ENCODE measurements at places on chromosomes 5 and 9. TPM values are rescaled to one million over a fixed set of nuclear protein-coding genes. Genes with fewer than 3 reads are reported as not detected.

DNA sequence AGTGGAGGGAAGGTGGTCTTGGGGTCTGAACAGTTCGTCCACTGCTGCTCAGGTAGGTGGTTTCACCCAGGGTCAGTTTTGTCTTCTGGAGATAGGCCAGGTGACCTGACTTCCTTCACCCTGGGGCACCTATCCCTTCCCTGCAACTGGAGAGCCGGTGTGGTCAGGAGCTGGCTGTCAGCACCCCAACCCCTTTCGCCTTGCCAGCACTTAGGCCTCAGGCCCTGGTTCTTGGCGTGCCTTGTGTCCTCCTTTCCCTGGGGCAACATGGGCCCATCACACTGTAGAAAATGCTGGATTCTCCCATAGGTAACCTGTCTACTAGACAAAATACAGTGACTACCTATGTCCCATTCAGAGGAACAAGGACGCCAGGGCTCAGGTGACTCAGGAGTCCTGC is 13.1 kb downstream of the PROP1 start:
- no peak for DNase-seq

- no peak for DNase-seq
Measured at GRCh38 chr5:13994621-13995253, 50.2 kb upstream of the DNAH5 start.

Gene FSTL4
- 3.7 TPM for total RNA-seq

Gene TMEM167A
- total RNA-seq = 49.8 TPM

GRCh38 chr9:8278048-8278447 is 478.5 kb upstream of the DMAC1 start:
- no peak for DNase-seq

GRCh38 chr9:108272349-108272899 is 583.4 kb downstream of the ACTL7B start:
- peak; percentile 55 for DNase-seq

- DNase-seq = no peak
Measured at GRCh38 chr5:2905741-2906140, 154.3 kb upstream of the IRX2 start.

Gene RFX3
- 2.3 TPM for total RNA-seq

DNA sequence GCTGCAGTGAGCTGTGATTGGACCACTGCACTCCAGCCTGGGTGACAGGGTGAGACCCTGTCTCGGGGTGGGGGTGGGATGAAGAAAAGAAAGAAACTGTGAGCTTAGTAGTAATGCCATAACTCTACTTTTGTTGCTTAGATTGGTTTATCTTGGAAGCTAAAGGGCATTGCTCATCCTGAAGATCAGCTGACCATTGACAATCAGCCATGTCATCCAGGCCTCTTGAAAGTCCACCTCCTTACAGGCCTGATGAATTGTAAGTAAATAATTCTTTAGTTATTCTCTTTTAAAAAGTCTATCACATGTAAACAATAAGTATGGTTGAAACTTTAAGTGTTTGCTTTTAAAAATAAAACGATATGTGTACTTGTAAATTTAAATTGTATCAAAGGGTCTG is 11.4 kb downstream of the OCLN start:
- DNase-seq = no peak

GRCh38 chr5:144315994-144316634 is 145.4 kb downstream of the KCTD16 start:
- no peak for DNase-seq

Gene OLFML2A
- 6.2 TPM for total RNA-seq

- DNase-seq = no peak
Measured at GRCh38 chr5:67639313-67639712, 442.7 kb upstream of the CD180 start.

Gene SPINK4
- total RNA-seq = not detected

Gene F12
- 5.7 TPM for total RNA-seq

GRCh38 chr5:139413963-139414362 is 10.1 kb upstream of the SPATA24 start:
- no peak for DNase-seq

GRCh38 chr9:116055536-116055935 is 98.1 kb upstream of the PAPPA start:
- DNase-seq = peak; percentile 10

GRCh38 chr5:173998531-173998930 is 9.6 kb downstream of the C5orf47 start:
- DNase-seq = no peak

Gene WNK2
- total RNA-seq = 0.49 TPM

GRCh38 chr9:17217272-17217671 is 82.4 kb downstream of the CNTLN start:
- DNase-seq = no peak

DNA sequence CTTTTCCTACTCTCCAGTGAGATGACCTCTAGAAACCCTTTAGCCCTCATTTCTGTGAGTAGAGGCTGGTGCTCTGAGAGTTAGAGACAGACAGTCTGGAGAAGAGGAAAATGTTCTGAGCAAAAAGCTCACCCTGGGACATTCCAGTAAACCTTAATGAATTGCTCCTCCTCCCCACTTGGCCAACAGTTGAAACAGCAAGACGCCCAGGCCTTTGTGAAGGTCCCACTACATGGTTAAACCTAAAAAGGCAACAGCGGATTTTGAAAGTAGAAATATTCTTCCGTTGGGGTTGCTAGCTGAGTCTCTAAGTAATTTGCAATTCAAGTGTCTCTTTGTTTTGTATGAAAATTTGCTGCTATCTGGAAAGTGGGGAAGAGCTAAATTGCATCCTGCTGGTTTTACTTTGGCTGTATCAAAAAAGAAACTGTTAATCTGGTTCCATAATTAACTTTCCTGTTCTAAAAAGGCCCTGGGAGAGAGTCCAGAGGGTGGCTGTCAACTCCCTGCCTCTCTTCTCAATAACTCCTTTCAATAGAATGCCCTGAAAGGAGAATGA is 63.8 kb downstream of the ATP10B start:
- no peak for DNase-seq

- DNase-seq = no peak
Measured at GRCh38 chr9:31321256-31321655, 1063.2 kb upstream of the ACO1 start.

DNA sequence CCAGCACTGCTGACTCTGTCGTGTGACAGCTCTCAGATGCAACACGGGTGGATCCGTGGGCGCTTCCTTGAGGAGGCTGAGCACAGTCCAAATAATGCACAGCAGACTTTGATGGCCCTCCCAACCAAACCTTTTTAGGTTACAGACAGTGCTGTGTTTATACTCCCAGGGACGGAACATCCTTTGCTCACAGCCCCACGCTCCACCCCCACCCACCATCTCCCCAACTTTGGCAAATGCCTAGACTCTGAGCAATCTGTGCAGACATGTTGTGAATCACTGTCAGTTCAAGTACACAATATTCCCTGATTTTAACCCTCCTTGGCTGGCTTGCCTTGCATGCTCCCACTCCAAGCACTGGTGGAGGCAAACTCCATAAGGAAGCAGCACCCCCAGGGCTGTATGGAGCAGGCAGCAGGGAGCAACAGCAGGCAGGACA is 324.6 kb downstream of the MLLT3 start:
- peak; percentile 62 for DNase-seq

DNA sequence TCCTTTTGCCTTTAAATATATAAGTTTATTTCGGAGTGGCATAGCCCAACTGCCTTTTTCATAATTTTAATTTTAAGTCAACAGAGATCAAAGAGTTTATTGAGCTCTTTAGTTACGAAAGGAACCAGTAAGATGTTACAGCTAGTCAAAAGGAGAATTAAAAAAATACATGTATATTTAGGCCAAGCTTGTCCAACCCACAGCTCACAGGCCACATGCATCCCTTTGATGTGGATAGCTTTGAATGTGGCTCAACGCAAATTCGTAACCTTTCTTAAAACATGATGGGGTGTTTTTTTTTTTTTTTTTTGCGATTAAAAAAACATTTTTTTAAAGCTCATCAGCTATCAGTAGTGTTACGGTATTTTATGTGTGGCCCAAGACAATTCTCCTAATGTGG is 50.2 kb upstream of the IL31RA start:
- no peak for DNase-seq

DNA sequence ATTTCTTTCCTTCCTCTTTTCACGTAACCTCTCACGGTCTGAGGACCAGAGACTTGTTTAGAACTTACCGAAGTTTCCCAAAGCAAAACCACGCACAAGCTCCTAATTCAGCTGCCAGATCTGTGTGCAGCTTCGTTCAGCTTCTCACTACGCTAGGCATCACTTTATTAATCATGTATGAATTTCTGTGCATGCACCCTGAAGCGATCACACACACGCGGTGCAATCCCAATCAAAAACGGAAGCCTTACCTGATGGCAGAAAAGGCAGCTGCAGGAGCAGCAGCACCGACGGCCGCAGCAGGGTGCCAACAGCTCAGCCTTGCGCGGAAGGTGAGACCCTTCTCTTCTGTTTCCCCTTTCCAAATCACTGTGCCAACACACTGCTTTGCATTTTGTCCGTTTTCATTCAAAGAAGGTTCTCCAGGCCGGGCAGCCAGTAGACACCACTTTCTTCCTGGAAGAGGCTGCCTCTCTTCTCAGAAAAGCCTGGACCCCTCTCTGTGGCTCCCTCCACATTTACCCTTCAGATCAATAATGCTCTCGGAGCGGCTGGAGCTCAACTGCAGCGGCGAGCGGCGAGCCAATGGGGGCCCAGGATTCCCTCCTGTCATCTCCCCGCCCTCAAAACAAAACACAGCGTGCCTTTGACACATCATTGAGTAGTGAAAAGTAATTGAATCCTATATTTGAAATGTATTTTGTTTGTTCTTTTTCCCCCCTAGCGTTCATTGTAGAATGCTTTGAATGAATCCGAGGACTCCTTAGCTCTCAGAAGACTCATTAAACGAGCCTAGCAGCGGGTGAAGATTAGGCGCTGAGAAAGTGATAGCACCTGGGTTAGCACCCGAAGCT is at the start of gene CDH12:
Gene CDH12, minus strand, starts transcription at position 538 of the 854 bp plus-strand sequence.
- DNase-seq = peak; percentile 16

DNA sequence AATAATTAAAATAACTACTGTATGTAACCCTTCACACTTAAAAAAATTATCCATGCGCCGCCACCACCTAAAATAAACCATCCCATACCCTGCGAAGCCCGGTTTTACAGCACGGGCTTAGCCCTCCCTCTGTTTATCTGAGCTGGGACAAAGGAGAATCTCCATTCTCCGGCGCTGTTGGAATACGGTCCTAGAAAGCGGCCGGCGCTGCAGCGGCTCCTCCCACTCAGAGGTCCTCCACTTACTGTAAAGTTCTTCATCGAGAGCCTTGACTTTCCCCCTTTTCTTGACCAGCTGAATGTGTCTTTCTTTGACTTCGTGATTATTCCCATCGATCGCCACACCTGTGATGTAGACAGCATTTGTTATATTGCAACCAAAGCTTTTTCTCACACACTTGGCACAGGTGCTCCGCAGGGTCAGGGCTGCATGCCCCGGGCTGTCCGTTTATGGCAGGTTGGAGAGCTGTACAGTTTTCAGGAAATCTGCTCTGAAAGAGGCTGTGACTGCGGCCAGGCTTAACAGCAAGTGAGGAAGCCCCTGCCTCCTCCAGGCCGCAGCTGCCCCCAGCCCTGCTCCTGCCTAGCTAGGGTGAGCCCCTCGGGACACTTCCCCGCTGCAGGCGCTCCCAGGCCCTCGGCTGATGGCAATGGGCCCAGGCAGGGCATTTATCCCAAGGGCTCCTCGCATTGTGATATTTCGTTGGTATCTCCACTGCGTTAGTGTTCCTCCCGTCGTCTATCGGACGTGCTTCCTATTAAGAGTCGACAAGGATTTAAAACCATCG is 16.7 kb downstream of the GFPT2 start:
- DNase-seq = no peak

DNA sequence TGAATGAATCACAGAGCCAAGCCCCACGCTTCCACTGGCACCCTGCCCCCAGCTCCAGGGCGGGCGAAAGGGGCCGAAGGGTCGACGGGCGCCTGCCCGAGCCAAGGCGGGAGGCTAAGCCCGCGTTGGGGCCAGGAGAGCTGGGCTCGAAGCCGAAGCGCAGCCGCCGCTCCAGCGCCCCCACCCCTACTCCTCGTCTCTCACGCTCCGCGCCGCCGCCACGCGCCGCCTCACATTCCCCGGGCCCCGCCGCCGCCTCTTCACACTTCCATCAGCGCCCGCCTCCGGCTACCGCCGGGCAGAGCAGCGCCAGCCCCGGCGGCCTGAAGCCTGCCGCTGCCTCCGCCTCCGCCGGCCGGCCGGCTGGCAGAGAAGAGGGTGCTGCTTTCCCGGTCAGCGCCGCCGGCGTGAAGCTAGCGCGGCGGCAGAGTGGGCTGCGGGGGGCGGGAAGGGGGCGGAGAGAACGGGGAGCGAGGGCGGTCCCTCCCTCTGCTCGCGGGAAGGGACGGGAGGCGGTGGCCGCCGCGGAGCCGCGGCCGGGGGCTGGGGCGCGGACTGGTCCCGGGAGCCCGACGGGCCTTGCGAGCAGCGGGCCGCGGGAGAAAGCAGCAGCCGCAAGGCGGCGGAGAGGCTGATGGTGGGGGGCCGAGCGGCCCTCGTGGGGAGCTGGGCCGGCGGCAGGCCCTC is at the start of gene HOMER1:
Gene HOMER1, minus strand, starts transcription at position 431 of the 687 bp plus-strand sequence. CDS start 1,360 bp downstream, outside the sequence.
- DNase-seq = peak; percentile 84

Gene KIF4B
- not detected for total RNA-seq

- no peak for DNase-seq
Measured at GRCh38 chr9:136671646-136672430, 9.1 kb downstream of the EGFL7 start.

Data from mammary epithelial cell (primary cell).